ENCODE measurements at places on chromosomes 6 and 20.

GRCh38 chr6:3794092-3794491, 42.6 kb upstream of the PXDC1 start:
- DNase-seq, result no peak

GRCh38 chr6:6283746-6284145, 36.7 kb downstream of the F13A1 start:
- DNase-seq, result no peak

- no peak for DNase-seq
Observed at GRCh38 chr6:152329638-152330448, 307.3 kb downstream of the SYNE1 start.

DNA sequence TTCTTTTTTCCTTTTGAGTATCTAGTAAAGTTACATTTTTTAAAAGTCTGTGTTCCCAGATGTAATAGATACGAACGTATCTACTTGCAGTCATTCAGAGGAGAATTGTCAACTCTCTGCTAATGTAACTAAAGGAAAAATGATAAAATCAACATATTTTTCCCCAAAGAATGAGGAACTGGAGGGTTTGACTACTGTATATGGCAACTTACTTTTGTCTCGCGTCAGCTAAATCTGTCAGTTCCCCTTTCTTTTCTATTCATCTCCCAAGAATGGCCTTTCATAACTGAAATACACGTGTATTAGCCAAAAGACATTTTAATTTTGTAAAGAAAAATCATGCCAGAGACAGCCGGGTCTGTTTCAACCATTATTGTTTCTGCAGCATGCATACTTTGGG, 5.4 kb downstream of the EYA2 start:
- no peak for DNase-seq

DNA sequence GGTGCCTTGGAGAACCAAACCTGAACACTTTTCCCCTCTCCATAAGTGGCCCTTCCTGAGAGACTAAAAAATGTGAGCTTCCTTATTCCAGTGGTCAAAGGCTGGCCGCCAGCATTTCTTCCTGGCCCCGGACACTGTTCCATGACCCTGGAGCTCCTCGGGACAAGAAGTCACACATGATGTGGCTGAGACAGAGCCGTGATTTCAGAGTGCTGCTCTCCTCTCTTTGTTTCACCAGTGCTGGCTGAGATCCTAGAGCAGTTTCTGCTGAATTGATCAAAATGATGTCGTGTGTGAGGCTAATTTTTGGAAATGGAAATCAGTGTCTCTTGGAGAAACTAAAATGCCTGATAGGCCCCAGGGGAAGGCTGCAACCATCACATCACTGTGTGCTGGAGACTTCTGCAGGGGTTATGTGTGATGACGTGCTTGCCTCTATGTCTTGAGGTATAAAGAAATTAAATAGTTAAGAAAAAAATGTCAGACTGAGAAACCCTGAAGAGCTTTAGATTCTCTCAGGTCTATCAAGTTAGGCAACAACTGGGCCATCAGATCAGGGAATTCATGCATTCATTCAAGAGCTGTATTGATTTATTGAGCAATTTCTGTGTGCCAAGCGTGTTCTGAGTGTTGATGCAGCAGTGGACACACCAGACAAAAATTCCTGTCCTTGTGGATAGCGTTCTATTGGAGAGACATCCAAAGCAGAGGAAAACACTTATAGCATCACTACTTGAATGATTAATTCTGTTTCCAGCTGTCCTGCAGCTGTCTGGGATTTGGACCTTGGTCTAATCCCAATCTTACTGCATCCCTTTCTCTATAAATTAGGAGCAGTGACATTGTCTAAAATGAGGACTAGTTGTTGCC, 72.7 kb upstream of the CCN6 start:
- no peak for DNase-seq

GRCh38 chr6:15528870-15529269, 134.0 kb downstream of the DTNBP1 start:
- no peak for DNase-seq

- no peak for DNase-seq
Observed at GRCh38 chr20:14477125-14477524, 139.7 kb upstream of the FLRT3 start.

- DNase-seq, result no peak
Observed at GRCh38 chr6:104356197-104356596, 503.5 kb downstream of the HACE1 start.

GRCh38 chr6:122151066-122151465, 248.4 kb upstream of the HSF2 start:
- no peak for DNase-seq

DNA sequence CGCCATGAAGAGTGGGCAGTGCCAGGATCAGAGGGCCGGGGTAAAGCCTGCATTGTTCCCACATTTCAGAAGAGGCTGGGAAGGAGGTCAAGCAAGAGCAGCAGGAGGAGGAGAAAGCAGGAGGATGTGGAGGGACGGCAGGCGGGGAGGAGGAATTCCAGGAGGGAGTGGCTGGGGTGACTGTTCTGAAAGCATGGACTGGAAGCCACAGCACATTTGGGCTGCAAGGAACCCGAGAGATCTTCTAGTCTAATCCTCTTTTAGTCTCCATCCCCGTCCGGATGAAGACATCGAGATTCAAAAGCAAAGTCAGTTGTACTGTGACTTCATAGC, 76.9 kb downstream of the FAM50B start:
- no peak for DNase-seq
